ENCODE measurements at places on chromosomes 4 and X.
A peak's percentile ranks its signal among the peaks of the same experiment; 100 is the strongest.

DNA sequence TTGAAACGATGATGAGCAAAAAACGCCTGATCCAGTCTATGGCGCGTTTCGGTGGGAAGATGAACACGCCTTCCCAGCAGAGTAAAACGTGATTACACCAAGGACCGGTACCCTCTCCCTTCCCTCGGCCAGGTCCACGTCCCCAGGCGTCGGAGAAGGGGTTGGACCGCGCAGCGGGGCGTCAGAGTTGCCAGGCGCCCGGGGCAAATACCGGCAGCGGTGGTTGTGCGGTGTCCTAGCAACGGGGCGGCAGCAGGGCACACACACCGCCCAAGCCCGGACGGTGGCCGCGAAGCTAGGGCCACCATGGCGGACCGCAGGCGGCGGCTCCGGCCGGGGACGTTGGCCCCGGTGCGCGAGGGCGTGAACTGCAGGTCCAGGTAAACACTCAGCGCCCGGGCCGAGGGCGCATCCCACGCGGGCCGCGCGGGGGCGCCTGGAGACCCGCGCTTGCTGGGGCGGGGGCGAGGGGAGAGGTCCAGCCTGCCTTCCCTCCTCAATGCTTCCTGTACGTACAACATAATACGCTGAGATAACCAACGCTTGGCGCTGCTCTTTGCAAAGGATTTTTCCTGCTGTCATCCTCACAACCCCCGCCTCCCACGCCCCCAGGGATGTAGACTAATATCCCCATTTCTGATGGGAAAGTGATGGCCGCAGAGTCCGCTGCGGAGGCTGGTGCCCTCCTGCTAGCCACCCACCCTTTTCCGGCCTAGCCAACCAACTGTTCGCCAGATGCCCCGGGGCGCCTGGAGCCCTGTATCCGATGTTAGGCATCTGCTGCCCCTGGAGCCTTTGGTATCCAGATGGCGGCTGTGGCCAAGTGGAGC, at the start of gene FAM47E:
Gene FAM47E (plus strand): TSS at position 281 of the 830 bp plus-strand sequence. CDS start 26 bp downstream, at position 307.
- DNase-seq, result no peak

- no peak for DNase-seq
Observed at GRCh38 chrX:2698604-2699003, 7.5 kb downstream of the CD99 start.

GRCh38 chr4:22192084-22192511, 243.5 kb upstream of the KCNIP4 start:
- DNase-seq, result no peak

DNA sequence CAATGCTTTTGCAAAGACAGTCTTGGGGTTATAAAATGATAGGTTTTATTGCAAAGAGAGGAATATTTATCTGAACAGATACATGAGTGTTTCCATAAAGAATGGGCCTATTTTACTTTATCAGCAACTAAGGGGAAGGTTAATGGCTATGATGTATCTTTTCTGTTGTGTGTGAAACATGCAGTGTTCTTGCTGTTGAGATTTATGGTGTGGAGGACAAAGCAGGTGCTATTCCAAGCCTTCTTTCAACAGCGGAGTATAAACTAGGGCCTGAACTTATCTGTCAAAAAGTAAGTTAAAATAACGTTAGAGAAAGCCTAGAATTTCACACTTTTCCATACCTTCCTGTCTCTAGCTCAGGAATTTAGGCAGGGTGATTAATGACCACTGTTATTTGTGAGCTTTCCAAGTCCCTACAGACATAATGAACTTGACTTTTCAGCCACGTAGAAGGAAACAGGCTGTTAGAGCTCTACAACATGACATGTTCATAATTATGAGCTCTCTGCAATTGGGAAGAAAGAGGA, 411.4 kb downstream of the IL1RAPL1 start:
- DNase-seq, result no peak

GRCh38 chr4:110994781-110995180, 371.9 kb upstream of the PITX2 start:
- no peak for DNase-seq

DNA sequence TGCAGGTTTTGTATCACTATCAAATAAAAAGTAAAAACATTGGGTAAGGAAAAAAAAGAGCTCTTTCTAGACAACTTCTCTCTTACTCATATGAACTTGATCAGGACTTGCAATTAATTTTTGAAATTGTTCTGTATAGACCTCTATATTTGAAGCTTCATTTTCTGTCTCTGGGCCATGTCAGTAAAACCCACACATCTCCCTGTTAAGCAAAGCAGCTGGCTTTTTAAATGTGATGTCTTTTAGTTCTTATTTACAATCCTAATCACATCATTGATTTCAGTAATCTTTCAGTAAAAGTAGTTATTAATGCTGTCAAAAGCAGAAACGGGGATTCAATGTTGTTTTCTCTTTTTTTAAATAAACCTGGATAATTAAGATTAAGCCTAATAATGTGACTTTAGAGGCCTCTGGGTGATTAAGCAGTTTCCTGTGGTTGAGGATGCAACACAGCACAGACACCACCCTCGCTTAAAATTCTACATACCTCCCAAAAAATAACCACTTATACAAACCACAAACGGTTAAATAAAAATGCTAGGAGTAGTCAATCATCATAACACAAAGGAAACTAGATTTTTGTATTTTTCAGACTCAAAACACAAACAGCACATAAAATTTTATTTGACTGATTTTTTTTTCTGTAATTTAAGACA, 5.2 kb upstream of the PCDH10 start:
- DNase-seq, result no peak

- no peak for DNase-seq
Observed at GRCh38 chr4:178937130-178937529, 1494.9 kb upstream of the AGA start.

DNA sequence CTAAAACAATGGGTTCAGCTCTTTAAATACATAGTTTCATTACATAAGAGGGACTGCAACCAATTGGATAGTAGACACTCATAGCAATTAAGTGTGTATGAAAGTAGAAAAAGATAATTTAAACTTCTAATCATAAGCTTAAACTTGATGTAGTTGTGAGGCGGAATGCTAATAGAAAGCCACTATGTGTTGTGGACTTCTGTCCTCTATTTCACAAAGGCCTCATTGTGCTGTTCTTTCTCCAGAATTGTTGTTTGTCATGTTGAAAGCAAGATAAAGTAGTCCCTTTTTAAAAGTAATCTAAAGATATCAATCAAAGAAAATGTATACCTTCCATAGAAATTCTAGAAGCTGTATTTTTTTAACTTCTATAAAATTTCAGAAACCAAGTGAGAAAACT, 329.4 kb downstream of the KLHL4 start:
- DNase-seq, result no peak

DNA sequence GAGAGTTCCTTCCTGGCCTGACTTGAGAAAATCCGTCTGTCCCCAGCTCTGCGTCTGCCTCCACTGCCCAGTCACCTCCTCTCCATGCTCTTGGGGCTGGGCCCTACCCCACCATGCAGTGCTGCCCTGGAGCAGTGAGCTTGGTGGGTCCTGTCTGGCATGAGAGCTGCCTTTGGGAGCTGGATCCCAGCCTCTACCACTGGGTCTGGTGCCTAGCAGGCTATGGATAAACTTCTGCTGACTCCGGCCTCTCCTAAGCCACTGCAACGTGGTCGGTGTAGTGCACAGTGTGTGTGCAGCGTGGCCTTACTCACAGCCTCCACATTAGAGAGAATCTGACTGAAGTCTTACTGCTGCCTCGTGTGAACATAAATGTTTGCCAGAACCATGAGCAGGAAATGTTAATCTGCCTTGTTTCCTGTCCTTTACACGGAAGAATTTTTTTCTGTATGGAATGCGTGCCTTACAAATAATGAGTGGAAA, 47.6 kb downstream of the HTT start:
- DNase-seq, result no peak

GRCh38 chr4:170234800-170235199, 145.0 kb upstream of the AADAT start:
- DNase-seq, result no peak

GRCh38 chr4:142126890-142127497, 490.6 kb downstream of the IL15 start:
- peak; percentile 32 for DNase-seq

GRCh38 chr4:105686571-105686970, 21.9 kb downstream of the INTS12 start:
- DNase-seq, result no peak

GRCh38 chrX:11666164-11666563, 444 bp upstream of the ARHGAP6 start:
- no peak for DNase-seq

- no peak for DNase-seq
Observed at GRCh38 chr4:7917669-7918068, 22.0 kb downstream of the AFAP1 start.

DNA sequence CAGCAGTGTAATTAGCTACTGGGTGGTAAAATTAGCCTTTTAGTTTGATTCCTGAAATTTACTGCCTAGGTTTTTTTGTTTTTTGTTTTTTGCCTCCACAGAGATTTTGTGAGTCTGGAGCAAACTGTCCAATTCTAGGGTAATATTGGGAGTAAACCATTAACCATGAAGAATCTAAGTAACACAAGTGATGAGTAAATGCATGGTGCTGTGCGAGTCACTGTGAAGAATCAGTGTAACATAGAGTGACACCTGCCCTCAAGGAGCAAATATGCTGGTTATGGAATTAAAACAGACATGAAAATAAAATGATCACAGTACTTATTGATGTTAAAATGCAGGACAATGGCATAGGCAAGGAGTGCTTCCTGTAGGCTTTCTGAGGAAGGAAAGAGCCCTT, 60.1 kb downstream of the LRP2BP start:
- DNase-seq, result no peak

DNA sequence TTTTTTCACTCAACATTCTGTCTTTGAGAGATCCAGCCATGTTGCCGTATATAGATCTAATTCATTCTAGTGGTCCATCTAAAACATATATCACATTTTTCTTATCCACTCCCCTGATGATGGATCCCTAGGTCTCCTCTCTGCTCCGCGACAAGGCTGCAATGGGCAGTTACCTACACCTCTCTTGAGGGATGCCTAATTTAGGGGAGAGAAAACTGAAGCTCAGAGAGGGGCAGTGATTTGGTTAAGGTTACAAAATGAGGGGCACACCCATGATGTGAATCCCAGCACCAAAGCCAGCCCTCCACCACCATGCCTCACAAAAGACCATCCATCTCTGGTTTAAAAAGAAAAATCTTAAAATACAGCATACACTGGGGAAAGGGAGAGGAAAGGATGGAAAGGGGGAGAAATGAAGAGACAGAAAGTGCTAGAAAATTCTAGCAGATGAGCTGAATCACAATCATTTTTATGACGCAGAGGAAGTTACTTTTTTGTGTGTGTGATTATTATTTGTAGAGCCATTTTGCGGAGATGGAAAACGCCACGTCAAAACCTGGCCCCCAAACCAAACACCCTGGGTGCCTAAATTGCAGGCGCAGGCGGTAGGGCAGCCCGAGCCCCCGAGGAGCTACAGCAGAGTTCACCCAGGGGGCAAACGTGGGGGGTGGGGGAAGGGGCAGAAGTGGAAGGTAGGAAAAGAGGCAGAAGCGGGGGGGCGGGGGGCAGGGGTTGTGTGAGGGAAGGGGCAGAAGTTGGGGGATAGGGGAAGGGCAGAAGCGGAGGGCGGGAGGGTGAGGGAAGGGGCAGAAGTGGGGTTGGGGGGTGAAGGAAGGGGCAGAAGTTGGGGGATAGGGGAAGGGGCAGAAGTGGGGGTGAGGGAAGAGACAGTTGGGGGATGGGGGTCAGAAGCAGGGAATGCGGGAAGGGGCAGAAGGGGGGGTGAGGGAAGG, 1.3 kb upstream of the TSPYL2 start:
- no peak for DNase-seq

DNA sequence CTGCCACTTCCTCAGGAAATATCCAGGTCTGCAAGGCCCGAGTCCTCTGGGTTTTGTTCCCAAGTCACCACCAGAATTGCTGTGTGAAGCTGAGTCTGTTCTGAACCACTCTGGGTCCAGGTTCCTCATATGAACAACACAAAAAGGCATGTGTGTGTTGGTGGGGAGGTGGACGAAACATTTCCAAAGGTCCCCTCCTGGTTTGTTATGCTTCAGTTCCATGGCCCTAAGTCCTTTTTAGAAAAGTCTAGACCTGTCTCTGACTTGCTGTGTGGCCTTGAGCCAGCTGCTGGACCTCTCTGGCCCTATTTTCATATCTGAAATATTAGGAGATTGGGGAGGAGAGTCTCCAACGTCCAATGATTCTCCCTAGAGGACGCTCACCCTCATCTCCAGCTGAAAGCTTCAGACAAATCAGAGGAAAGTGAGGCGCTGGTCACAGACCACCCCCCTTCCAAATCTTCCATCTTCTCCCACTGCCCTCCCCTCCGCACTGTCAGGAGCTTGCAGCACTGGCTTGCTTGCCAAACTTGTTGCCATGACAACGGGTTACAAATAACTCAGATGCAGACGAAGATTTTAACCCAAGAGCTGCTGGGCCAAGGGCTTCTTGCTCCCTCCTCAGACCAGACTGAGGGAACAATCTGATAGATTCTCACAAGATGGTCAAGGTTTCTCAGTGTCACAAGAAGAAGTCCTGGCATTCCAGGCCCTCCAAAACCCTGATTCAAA, 64.5 kb downstream of the SMC1A start:
- DNase-seq, result no peak

DNA sequence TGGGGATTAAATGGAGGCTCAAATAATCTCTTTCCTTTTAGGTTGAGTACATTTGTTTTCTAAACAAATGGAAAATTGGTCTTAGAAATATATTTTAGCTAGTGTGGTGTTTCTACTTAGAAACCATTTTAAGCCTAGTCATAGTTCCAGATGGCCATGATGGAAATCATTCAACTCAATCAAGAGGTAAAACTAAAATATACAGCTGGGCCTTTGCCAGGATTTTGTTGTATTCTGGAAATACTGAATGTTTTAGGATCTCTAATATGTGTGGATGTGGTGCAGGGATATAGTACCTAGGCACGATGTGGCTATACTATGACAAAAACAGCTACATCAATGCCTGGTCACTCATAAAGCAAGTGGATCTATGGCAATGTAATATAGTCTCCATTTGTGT, 146.0 kb upstream of the BANK1 start:
- no peak for DNase-seq

- no peak for DNase-seq
Observed at GRCh38 chrX:112628288-112628687, 51.5 kb downstream of the LHFPL1 start.

DNA sequence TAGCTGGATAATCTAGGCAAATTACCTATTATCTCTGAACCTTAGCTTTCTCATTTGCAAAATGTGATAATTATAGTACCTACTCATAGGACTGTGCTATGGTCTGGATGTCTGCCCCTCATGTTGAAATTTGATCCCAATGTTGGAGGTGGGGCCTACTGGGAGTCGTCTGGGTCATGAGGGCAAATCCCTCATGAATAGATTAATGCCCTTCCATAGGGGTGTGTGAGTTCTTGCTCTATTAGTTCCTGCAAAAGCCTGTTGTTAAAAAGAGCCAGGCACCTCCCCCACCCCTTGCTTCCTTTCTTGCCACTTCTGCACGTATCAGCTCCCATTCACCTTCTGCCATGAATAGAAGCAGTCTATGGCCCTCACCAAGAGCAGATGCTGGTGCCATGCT, 73.9 kb downstream of the SERTM2 start:
- no peak for DNase-seq

GRCh38 chr4:106172861-106173260, 143.1 kb downstream of the TBCK start:
- DNase-seq, result no peak

- no peak for DNase-seq
Observed at GRCh38 chr4:86818211-86818610, 31.0 kb downstream of the SLC10A6 start.

All from stimulated activated CD8-positive, alpha-beta memory T cell treated with anti-CD3 and anti-CD28 coated beads, Interleukin-7, amount 100 ng/mL, for 1 hour (primary cell).